Right cardiac atrium (tissue), 5 donors: ENCODE measurements at places on chromosomes 2 and 18.

GRCh38 chr2:155372969-155373368 is 674.5 kb downstream of the KCNJ3 start:
- DNase-seq: no peak

DNA sequence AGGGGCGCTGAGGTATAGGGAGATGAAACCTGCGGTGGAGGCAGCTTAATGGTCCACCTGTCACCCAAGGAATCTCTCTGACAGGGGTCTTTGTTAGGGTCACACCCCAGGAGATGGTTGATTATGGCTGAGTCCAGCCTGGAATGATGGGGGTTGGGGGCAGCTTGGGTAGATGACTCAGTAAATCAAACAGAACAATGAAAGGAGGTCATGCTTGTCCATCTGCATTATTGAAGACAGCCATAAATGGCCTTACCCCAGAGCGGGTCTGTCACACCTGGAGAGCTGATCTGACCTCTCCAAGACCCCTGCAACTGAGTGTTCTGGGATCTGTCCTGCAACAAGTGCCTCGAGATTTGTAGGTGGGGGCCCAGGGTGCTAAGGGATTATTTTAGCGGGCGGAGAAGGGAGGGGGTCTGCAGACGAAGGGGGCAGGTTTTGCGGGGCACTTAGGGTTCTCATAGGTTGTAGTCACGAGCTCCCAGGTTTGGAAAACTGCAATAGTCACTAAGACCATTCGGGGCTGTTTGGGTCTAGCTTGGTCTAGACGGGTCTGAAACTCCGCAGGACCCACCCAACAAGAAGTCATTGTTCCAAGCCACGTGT is 771 bp upstream of the IGFBP2 start:
- no peak for DNase-seq

- no peak for DNase-seq
Observed at GRCh38 chr2:219469186-219469724, 29.4 kb upstream of the GMPPA start.

GRCh38 chr18:76264198-76264875 is 230.7 kb downstream of the ZNF516 start:
- DNase-seq: no peak

- DNase-seq: no peak
Observed at GRCh38 chr18:25517881-25518715, 166.1 kb upstream of the ZNF521 start.

GRCh38 chr2:213281156-213281555 is 3.1 kb upstream of the SPAG16 start:
- no peak for DNase-seq

DNA sequence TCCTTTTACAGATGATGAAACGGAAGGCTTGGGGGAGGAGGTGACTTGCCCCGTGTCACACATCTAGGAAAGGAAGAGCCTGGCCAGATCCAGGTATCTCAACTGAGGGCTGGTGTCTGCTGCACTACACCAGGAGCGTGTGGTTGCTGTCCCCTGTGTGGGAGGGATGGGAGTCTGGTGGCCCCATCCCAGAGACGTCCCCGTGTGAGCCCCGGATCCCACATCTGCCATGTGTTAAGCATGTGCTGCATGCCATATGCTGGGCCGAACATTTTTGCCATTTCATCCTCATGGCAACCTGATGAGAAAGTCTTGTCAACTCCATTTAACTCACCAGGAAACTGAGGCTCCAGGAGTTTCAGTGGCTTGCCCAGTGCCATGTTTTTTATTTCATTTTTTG is 4.2 kb downstream of the GAREM2 start:
- no peak for DNase-seq

DNA sequence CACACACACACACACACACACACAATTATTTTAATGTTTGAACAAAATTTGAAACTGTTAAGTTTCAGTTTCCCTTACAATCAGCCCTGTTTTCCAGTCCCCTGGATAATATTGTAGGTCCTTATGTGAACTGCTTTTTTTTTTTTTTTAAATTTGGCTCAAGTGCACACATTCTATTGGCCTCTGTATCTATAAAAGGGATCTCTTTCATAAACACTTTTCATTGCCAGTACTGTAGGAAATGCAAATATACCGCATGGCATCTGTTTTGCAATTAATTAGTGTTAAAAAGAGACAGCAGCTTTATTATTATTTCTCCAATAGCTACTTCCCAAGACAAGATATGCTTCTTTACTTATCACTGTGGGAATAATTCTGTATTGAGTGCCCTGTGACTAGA is 738.7 kb downstream of the EPHA4 start:
- no peak for DNase-seq

GRCh38 chr18:3693410-3693809 is 243.4 kb downstream of the TGIF1 start:
- DNase-seq: no peak

- DNase-seq: peak; percentile 28
Observed at GRCh38 chr2:189178726-189179569, 613 bp downstream of the COL5A2 start.

- no peak for DNase-seq
Observed at GRCh38 chr2:17762451-17762850, 8.5 kb downstream of the GEN1 start.
